DMS53 (cell line): ENCODE measurements at places on chromosomes 5 and 9.
A peak's percentile ranks its signal among the peaks of the same experiment; 100 is the strongest.

GRCh38 chr5:95886340-95887044, 64.0 kb upstream of the GLRX start:
- DNase-seq: no peak

DNA sequence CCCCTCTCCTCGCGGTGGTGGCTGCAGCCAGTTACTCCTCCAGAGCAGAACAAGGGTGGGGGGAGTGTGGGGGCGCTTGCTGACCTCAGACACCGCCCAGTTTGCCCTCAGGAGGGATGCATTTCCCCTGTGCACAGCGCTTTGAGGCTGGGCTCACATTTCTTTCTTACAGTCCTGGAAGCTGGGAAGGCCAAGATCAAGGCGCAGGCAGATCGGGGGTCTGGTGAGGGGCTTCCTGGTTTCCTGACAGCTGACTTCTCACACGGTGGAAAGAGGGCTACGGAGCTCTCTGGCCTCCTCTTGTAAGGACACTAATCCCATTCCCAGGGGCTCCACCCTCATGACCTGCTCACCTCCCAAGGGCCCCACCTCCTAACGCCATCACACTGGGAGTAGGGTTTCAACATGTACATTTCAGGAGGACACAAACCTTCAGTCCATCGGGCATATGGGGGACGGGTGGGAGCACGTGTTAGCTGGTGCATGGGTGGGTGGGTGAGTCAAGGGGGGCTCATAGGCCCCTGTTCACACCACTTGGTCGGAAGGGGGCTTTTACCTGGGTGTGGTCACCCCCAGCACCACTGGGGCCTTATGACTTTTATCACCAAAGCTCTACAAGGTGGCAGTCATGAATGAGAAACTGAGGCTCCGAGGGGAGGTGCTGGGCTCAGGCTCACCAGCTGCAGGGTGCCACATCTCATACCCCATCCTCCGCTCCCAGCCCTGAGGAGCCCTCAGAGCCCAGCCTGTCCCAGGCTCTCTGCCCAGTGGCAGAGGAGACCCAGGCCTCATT, 7.7 kb upstream of the SCGB3A1 start:
- no peak for DNase-seq

GRCh38 chr9:111276431-111277128, 53.4 kb downstream of the OR2K2 start:
- no peak for DNase-seq

- DNase-seq: no peak
These were observed 36.6 kb upstream of the MIER3 start for GRCh38 chr5:56988490-56988889.

GRCh38 chr5:17069995-17070511, 134.0 kb upstream of the MYO10 start:
- DNase-seq: no peak

GRCh38 chr5:68033029-68033428, 182.5 kb upstream of the PIK3R1 start:
- DNase-seq: no peak

GRCh38 chr5:133995883-133996563, 8.8 kb downstream of the VDAC1 start:
- no peak for DNase-seq

GRCh38 chr5:83553000-83553486, 81.5 kb downstream of the VCAN start:
- DNase-seq: no peak

DNA sequence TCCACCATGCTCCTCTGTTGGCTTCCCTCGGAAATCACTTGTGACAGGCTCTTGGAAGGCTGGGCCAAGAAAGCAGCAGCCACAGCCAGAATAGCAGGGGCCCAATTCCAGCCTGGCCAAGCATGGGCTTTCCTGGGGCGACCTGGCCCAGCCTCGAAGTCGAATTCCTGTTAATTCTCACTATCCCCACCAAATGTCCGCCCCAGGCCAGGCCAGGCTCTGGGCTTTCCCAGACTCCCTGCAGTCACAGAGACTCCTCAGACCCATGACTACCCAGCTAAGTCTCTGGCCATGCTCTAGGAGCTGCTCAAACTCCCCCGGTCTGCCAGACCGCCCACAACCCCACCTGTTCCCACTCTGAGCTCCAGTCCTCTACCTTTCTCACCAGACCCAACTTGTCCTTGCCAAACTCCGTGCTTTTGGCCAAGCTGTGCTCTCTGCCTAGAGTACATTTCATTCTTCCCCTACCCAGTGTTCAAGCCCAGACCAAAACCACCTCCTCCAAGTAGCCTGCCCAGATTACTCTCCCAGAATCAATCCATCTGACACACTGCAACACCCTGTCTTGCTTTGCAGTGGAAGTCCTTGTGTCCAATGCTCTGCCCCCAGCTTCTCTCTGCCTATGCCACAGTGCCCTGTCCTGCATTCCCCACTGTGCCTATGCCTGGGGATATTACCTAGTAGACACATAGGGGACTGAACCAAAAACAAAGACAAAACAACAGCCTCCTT, 26.2 kb downstream of the SHB start:
- DNase-seq: no peak

- no peak for DNase-seq
These were observed 203.8 kb upstream of the PIK3R1 start for GRCh38 chr5:68011801-68012200.

- peak; percentile 0 for DNase-seq
These were observed 68.4 kb downstream of the ANXA1 start for GRCh38 chr9:73219985-73220626.

DNA sequence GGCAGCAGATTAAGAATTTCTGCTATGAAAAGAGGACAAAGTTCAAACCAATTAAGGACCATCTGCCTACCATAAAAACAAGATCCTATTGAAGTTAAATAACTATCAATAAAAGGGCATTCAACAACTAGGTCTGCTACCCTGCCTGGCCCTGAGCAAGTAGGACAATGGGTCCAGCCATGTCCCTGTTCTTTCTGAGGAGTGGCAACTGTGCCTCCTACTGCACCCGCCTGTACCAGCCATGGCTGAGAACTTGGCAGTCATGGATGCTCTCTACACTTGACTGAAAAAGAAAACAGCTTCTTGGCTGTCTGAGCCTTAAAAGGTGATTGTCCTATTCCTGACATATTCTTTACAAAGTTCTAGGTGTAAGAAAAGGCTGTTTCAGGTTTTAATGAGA, 652.4 kb downstream of the PDE4D start:
- no peak for DNase-seq

GRCh38 chr5:159510282-159510681, 180.0 kb upstream of the IL12B start:
- DNase-seq: peak; percentile 56

- DNase-seq: no peak
These were observed 17.2 kb upstream of the PDCD1LG2 start for GRCh38 chr9:5492965-5493678.

- DNase-seq: no peak
These were observed 178.2 kb downstream of the ROR2 start for GRCh38 chr9:91771864-91772263.

DNA sequence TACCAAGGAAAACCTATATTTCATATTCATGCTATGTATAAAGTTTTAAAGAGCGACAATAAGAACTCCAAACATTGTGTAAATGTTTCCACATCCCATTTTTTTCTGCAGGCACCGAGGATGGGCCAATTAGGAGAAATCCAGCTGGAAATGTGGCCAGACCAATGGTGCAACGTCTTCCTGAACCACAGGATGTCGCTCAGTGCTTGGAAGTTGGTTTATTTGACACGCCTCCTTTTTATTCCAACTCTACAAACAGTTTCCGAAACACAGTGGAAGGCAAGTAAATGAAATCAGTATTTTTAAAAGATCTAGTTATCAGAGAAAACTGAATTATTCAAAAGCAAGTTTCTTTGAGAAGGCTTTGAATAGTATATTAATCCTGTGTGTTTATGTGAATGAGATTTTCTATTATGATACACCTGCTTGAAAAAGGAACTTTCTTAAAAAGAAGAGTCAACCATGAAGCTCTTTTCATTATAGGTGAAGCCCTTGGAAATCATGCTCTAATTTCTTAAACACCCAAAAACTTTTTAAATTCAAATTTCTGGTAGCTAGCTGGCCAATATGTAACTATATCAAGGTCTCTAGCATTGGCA, 9.1 kb downstream of the TYRP1 start:
- DNase-seq: peak; percentile 12

DNA sequence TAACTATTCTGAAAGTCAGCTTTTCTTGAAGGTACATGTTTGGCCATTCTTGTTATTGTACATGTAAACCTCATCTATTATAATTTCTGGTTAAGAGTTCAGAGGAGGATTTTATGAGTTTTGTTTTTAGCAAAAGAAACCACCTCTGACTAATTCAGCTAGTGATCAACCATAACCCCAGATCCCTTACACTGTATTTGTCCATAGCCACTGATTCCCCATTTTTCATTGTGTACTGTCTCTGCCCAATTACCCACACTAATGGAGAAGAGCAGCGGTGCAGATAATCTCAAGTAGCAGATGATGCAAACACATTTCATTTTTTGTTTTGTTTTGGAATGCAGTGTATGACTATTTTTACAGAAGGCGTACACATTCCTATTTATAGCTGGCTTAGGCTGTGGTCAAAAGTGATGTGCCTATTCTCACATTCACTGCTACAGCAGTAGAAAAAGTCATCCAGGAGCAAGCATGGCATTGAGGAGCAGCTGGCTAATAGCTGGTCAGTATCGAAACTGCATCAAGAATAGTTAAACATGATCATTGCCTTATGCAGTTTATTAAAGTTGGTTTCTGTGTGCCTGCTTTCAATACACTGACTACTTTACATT, 988.3 kb downstream of the DTWD2 start:
- DNase-seq: peak; percentile 42

DNA sequence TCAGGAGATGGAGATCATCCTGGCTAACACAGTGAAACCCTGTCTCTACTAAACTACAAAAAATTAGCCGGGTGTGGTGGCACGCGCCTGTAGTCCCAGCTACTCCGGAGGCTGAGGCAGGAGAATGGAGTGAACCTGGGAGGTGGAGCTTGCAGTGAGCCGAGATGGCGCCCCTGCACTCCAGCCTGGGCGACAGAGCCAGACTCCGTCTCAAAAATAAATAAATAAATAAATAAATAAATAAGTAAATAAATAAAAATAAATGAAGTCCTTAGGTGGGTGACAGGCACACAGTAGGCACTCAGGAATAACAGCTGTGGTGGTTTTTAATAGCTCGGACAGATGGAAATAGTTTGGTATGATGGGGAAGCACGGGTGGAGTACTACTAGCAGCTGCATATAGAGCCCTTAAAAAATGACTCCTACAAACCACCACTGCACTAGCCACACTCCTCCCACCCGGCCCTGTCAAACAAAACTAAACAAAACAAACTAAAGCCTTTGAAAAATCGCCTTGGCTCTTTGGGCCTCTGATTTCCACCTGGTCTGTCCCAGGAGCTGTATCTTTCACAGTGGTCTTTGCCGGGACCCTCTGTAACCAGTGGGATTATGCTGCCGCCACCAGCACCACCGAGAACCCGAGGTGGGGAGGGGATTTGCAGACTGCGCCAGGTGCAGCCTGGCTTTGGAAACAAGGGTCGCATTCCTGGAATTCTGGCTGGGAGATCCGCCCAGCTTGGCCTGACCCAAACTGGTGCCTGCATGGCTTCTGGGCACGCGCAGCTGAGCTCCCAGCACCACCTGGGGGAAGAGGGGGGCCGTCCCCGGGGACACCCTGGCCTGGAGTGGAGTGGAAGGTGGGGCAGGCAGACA, 5.1 kb upstream of the WDR5 start:
- DNase-seq: peak; percentile 57

- DNase-seq: no peak
These were observed 9.3 kb downstream of the FBN2 start for GRCh38 chr5:128528637-128529255.

- DNase-seq: peak; percentile 9
These were observed 75.1 kb downstream of the ALDH7A1 start for GRCh38 chr5:126519637-126520592.

DNA sequence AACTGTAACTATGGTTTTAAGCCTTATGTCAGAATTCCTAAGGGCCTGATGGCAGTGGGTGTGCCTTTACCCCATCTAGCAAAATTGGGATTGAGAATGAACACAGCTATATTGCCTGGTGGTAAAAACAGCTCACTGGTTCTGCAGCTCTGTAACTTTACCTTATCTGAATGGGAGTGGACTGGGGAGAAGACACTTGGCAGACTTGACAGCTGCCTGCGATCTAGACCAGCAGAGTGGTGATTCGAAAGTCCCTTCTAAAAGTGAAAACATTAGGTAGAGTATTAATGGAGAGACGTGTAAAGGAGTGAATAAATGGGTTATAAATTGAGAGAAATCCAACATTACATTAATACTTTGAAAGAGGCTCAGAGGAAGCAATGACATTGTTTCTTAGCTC, 289.1 kb upstream of the EDIL3 start:
- DNase-seq: no peak

DNA sequence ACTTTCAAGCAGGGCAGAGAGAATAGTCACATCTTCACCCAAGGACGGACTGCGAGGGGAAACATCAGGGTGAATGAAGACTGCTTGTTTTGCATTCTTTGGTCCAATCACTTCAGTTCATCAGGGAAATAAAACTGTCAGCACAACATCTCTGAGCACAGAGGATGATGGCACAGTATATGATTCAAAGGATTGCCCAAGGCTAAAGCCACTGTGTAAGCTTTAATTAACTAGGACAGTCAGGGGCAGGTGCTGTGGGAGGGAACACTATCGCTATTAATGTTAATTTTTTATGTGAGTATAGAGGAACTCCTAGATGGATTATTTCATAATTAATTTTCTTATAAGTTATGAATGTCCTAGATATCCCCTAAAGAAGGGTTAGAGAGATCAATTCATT, 112.1 kb downstream of the BASP1 start:
- DNase-seq: no peak
